ENCODE measurements at places on chromosomes 16 and 17.

- no peak for DNase-seq
Observed at GRCh38 chr16:84582958-84583516, 34.8 kb downstream of the COTL1 start.

DNA sequence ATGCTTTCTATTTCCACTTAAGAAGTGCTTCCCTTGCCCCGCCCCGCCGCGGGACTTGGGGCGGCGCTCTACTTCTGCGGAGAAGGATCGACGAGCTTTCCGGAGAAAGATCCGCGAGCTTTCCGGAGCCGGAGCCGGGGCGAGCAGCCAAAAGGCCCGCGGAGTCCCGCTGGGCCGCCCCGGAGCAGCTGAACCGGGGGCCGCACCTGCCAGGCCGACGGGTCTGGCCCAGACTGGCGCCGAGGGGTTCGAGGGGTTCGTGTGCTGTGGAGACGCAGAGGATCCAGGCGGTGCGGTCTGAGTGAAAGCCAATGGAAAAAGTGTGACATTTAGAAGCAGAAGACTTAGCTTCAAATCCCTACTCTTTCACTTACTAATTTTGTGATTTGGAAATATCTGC is 50.8 kb downstream of the TBC1D26 start:
- peak; percentile 35 for DNase-seq

- peak; percentile 17 for DNase-seq
Observed at GRCh38 chr16:87661561-87661960, 59.3 kb downstream of the JPH3 start.

DNA sequence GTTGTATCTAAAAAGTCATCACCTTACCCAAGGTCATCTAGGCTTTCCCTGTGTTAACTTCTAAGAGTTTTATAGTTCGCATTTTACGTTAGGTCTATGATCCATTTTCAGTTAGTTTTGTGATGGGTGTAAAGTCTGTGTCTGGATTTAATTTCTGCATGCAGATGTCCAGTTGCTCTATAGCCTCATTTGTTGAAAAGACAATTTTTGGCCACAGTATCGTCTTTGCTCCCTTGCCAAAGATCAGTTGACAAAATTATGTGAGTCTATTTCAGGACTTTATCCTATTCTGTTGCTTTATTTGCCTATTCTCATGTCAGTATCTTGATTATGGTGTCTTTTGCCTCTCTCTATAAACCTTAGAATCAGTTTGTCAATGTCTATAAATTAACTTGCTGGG is 85.1 kb downstream of the METRNL start:
- DNase-seq: no peak

DNA sequence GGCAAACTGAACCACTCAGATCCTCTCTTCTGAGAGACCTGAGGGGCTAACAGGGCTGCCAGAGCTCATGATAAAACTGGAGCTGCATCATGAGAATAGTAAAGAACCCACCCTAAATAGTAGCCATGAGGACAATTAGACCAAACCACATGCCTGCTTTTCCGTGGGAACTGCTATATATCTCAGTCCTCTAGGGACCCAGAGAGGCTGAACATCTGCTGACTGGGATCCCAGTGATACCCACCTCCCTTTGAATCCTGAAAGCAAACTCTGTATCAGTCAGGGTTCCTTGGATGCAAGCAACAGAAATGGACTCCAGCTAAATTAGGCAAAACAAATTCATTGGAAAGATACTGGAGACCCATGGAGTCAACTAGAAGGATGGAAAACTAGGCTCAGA is 6.5 kb downstream of the MT1X start:
- DNase-seq: no peak

- no peak for DNase-seq
Observed at GRCh38 chr16:49734331-49734730, 121.6 kb downstream of the ZNF423 start.

DNA sequence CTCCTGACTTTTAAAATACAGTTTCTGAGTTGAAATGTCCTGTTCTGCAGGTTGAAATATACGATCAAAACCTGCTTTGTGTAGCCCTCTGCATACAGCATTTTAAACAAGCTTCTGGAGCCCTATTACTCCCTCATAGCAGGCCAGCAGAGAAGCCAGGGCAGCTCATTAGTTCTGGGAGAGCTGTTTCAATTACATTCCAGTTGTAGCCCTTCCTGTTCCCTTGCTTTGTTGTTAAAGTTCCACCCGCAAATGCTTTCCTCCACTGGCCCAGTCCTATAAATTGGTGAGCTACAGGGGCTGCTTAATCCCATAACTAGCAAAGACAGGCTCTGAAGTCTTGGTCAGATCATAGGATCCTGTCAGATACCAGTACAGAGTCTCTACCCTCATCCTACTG is 162.5 kb downstream of the SLC39A11 start:
- DNase-seq: no peak

DNA sequence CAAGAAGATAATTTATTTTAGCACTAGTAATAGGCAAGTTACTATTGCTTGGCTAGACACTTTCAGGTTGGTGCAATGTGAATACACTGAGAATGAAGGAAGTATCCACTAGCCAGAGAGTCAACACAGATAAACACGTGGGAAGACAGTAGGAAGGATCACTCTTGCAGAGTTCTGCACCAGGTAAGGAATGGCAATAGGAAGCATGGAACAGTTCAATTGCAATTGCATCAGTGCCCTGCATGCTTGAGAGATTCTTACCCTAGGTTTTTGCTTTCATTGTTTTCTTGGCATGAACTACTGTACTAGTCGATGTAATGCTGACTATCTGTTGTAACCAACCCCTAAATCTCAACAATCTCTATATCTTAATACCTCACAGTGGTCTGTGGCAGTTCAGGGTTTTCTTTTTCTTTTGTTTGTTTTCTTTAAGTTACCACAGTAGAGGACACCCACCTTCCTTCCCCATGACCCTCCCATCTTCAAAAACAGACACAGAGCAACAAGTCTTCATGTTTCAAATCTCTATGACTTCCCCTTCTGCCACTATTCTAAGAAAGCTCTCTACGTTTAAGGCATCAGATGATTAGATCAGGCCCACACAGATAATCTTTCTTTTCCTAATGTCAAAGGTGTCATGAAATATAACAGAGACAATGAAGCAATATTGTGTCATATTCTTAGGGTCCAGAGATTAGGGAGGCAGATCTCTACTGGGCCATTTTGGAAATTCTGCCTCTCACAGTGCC is 18.1 kb upstream of the ABCA8 start:
- DNase-seq: no peak

- DNase-seq: no peak
Observed at GRCh38 chr17:34859652-34860051, 101.6 kb downstream of the CCT6B start.

GRCh38 chr16:24999856-25000461 is 15.2 kb downstream of the ARHGAP17 start:
- DNase-seq: no peak

GRCh38 chr17:17200831-17201230 is 5.3 kb downstream of the PLD6 start:
- no peak for DNase-seq

GRCh38 chr17:68792873-68793272 is 162.3 kb downstream of the ABCA8 start:
- no peak for DNase-seq

DNA sequence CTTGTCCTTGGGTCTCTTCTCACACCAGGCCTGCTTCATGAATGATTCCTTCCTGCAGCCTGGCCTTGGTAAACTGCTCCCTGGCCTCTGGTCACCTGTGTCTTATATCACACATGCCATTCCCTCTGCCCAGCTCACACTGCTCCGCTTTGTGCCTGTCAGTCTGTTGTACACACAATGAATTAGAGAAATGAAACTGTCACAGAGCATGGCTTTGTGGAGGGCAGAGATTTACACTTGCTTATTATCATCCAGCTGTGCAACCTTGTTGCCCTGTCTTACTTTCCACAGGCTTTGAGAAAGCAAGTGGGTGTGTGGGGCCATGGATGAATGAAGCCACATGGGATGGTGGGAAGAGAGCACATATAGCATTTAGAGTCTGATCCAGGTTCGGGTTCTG is 22.4 kb downstream of the ALDH3A2 start:
- no peak for DNase-seq

- no peak for DNase-seq
Observed at GRCh38 chr16:24838554-24839266, 7.1 kb upstream of the SLC5A11 start.

Data from CD4-positive, alpha-beta T cell treated with Interleukin-17A for 4 hours (primary cell).